ENCODE measurements at places on chromosomes 1 and 21.

GRCh38 chr1:20172033-20172590 is 13.8 kb upstream of the UBXN10 start:
- no peak for DNase-seq

GRCh38 chr1:8214501-8215173 is 103.3 kb upstream of the SLC45A1 start:
- DNase-seq = no peak

GRCh38 chr21:18951271-18952038 is 547.9 kb upstream of the TMPRSS15 start:
- no peak for DNase-seq

DNA sequence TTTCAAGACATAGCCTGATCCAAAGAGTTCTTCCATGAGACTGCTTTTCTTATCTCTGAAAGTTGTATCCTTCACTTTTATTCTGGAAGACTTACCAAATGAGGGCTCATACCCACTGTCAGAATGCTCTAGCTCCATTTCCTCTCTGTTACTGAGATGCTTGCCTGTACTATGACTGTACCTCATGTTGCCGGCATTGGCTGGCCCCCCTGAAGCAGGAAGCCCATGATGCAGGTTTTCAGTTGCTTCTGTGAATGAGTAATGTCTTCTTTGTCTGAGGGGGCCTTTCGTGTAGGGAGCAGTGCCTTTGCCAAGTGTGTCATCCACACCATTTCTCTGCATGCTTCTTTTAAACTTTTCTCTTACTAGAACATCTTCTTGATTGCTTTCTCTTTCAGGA is 39.5 kb downstream of the LCA5L start:
- DNase-seq = no peak

DNA sequence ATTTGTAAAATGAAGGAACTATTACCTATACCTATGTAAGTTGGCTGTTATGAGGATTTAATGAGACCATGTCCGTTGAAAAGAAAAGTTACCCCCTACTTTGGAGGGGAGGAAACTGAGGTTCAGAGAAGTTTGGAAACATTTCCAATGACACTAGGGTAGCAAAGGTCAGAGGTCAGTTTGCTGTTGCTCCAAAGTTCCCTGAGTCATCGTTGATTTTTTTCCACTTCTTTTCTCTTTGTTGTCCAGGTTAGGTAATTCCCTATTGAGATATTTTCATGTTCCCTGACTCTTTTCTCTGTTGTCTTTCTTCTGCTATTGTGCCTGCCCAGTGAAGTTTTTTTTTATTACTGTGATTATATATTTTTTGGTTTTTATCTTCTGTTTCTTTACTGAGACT is 213.8 kb upstream of the C1orf174 start:
- DNase-seq = no peak

DNA sequence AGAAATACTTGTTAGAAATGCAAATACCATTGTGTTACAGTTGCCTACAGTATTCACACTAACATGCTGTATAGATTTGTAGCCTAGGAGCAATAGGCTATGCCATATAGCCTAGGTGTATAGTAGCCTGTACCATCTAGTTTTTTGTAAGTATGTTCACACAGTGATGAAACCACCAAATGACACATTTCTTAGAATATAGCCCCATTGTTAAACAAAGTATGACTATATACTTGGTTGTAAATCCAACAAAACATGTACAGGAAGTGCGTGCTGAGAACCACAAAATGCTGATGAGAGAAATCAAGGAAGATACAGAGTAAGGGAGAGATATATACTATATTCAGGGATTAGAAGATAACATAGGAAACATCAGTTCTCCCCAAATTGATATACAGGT is 92.2 kb downstream of the POU2F1 start:
- DNase-seq = no peak

- DNase-seq = no peak
Measured at GRCh38 chr1:23577056-23578004, 18.0 kb upstream of the ID3 start.

- no peak for DNase-seq
Measured at GRCh38 chr1:116874733-116875249, 34.9 kb upstream of the PTGFRN start.

GRCh38 chr1:230807029-230807428 is 59.8 kb downstream of the CAPN9 start:
- DNase-seq = no peak

DNA sequence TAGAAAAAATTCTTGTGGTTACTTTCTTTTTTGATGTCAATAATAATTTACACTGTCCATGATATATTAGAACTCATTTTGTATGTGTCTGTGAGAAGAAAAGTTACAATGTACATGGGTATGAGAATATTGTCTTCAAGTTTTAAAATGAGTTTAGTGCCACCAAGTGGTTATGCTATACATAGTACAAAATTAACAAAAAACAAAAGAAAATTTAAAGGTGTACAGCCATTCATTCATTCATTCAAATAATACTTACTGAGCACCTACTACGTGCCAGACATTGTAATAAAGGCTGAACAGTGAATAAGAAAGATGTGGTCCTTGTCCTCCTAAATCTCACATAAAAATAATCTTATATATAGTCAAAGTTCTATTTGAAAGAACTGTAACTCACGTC is 27.7 kb downstream of the UCHL5 start:
- DNase-seq = no peak

DNA sequence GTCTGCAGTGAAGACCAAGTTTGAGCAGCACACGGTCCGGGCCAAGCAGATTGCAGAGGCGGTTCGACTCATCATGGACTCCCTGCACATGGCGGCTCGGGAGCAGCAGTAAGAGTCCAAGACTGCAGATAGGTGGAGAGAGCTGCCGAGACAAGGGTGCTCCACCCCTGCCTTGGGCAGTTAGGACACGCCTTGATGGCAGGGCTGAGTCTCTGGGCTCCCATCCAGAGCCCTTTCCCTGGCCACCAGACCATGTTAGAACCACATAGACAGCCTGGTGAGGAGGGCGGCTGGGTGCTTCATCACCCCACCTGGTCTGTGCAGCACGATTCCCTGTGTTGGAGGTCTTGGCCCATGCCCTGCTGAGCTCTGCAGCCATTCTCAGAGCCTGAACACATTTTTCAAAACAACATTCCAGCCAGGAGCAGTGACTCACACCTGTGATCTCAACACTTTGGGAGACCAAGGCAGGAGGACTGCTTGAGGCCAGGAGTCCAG is 17.3 kb upstream of the MIIP start:
- no peak for DNase-seq

DNA sequence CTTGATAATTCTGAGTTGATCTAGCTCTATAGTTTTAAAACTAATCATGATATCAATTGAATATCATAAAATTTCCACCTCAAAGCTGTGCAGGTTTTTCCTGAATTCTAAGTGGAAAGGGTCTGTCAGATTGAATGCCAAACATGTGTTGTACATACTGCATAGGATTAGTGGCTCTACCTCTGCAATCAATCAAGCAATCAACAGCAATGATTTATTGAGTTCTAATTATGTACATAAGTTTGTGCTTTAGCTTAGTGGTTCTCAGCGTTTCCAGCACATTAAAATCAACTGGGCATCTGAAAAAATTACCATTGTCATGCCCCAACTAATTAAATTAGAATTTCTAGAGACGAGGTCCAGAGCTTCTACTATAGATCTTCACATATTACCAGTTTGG is 251.5 kb downstream of the BACH1 start:
- no peak for DNase-seq

GRCh38 chr1:27000090-27000816 is 6.8 kb downstream of the TRNP1 start:
- DNase-seq = no peak

GRCh38 chr1:151267760-151268159 is 13.2 kb downstream of the PSMD4 start:
- DNase-seq = no peak

Data from activated T-helper 1 cell treated with anti-CD3 and anti-CD28 coated beads, Interleukin-2, amount 50 U/mL, for 16 hours (primary cell).